ENCODE measurements at places on chromosomes 4 and X. TPM values are rescaled to one million over a fixed set of nuclear protein-coding genes. Genes with fewer than 3 reads are reported as not detected.

GRCh38 chr4:169383724-169384123 lies 113.0 kb upstream of the SH3RF1 start:
- DNase-seq = no peak
- no peaks in the 10 kb centered on the region for H3K4me1 ChIP-seq
- no peak overlapping the region for H3K4me3 ChIP-seq
- no peak overlapping the region for H3K27ac ChIP-seq

Gene FRMD7
- total RNA-seq = not detected

DNA sequence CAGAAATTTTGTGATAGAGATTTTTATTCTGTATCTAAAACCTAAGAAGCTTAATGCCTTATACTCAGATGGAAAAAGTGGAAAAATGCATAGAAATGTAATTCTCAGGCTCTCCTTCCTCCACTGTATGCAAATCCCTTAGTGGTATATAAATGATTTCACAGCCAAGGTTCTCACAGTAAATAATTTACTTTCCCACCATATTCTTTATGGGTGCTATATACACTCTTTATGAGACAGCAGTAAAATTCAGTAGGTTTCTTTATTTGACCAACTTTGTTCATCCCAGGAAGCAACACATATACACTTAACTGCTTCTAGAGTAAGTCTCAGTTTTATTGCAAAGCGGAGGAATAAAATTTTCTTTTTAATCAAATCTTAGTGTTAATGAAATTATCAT lies 1399.7 kb downstream of the PCDH7 start:
- H3K27ac ChIP-seq = no peak overlapping the region
- H3K4me3 ChIP-seq = no peak overlapping the region
- no peaks in the 10 kb centered on the region for H3K36me3 ChIP-seq
- no peaks in the 10 kb centered on the region for H3K4me1 ChIP-seq

GRCh38 chr4:175703956-175704600 lies 108.0 kb downstream of the GPM6A start:
- DNase-seq = no peak
- no peaks in the 10 kb centered on the region for H3K36me3 ChIP-seq
- no peak overlapping the region for H3K27ac ChIP-seq
- no peaks in the 10 kb centered on the region for H3K27me3 ChIP-seq

Gene C4orf50
- 0.05 TPM for total RNA-seq

Gene NR3C2
- 0.54 TPM for total RNA-seq

- no peak overlapping the region for H3K4me3 ChIP-seq
- peaks cover 4% of the 10 kb centered on the region for H3K27me3 ChIP-seq
- H3K27ac ChIP-seq = peak overlapping the region; percentile 96
These were observed 129.0 kb downstream of the PLS3 start for GRCh38 chrX:115689931-115690330.

- no peaks in the 10 kb centered on the region for H3K27me3 ChIP-seq
- no peak overlapping the region for H3K27ac ChIP-seq
- no peak for DNase-seq
- peaks cover 2% of the 10 kb centered on the region for H3K4me1 ChIP-seq
- no peaks in the 10 kb centered on the region for H3K36me3 ChIP-seq
- no peak overlapping the region for H3K4me3 ChIP-seq
These were observed 201.6 kb downstream of the BMPR1B start for GRCh38 chr4:94959307-94959706.

Gene TMSB15C
- 8.6 TPM for total RNA-seq

- H3K36me3 ChIP-seq = peaks cover 6% of the 10 kb centered on the region
- no peak for DNase-seq
- peaks cover 22% of the 10 kb centered on the region for H3K4me1 ChIP-seq
- H3K27me3 ChIP-seq = peaks cover 15% of the 10 kb centered on the region
- H3K4me3 ChIP-seq = peak overlapping the region; percentile 98
These were observed 3.7 kb upstream of the FAT1 start for GRCh38 chr4:186727169-186727976.

- H3K36me3 ChIP-seq = no peaks in the 10 kb centered on the region
- H3K4me3 ChIP-seq = no peak overlapping the region
- H3K27me3 ChIP-seq = peaks cover 1% of the 10 kb centered on the region
These were observed 33.3 kb upstream of the H2AZ1 start for GRCh38 chr4:99983289-99983943.

Gene METAP1
- 31.4 TPM for total RNA-seq

DNA sequence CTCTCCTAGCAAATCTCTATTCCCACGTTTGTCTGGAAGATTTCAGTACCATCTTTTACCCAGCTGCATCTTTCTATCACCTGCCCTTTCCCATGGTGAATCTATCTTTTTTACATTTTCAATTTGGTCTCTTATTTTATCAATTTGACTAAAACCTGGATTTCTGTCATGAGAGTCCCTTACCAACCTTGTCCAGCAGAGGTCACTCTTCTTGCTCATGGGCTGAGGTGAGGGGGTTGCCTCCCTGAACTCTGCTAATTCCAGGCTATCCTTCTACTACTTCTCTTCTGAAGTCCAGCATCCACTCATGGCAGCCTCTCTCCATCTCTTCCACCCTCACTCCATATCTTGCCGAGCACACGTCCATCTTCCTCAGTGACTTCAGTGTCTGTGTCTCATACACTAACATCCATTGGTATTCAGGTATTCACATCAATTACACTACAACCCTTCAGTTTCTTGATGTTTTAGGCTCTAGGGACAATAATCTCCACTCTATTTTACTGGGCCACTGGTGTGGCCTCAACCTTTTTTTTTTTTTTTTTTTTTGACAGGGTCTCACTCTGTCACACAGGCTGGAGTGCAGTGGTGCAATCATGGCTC lies 17.8 kb upstream of the ZNF827 start:
- H3K27ac ChIP-seq = no peak overlapping the region
- no peak overlapping the region for H3K4me3 ChIP-seq
- peaks cover 3% of the 10 kb centered on the region for H3K27me3 ChIP-seq
- no peaks in the 10 kb centered on the region for H3K36me3 ChIP-seq

- no peak overlapping the region for H3K27ac ChIP-seq
- no peak for DNase-seq
- H3K27me3 ChIP-seq = peaks cover 3% of the 10 kb centered on the region
These were observed 11.2 kb downstream of the MEPE start for GRCh38 chr4:87843936-87844335.

Gene MAGEB1
- not detected for total RNA-seq

Gene ADAM29
- not detected for total RNA-seq

- no peaks in the 10 kb centered on the region for H3K4me1 ChIP-seq
- no peak overlapping the region for H3K4me3 ChIP-seq
- H3K36me3 ChIP-seq = no peaks in the 10 kb centered on the region
- H3K27me3 ChIP-seq = no peaks in the 10 kb centered on the region
- no peak for DNase-seq
- no peak overlapping the region for H3K27ac ChIP-seq
These were observed 752.3 kb upstream of the NDST4 start for GRCh38 chr4:115865736-115866135.

Gene NAT8L
- 0.36 TPM for total RNA-seq

Gene CYBB
- total RNA-seq = not detected

DNA sequence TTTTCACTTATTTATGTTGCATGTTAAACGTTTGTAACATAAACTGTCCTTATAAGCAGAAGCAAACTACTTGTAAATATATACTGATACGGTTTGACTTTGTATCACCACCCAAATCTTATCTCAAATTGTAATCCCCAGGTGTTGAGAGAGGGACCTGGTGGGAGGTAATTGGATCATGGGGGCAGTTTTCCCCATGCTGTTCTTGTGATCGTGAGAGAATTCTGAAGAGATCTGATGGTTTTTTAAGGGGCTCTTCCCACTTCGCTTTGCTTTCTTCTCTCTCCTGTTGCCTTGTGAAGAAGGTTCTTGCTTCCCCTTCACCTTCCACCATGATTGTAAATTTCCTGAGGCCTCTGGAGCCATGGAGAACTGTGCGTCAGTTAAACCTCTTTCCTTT lies 87.1 kb upstream of the MAPK10 start:
- no peak for DNase-seq
- no peak overlapping the region for H3K27ac ChIP-seq
- H3K4me1 ChIP-seq = peaks cover 18% of the 10 kb centered on the region
- peaks cover 3% of the 10 kb centered on the region for H3K36me3 ChIP-seq
- no peak overlapping the region for H3K4me3 ChIP-seq

Gene TKTL1
- total RNA-seq = 7.1 TPM

DNA sequence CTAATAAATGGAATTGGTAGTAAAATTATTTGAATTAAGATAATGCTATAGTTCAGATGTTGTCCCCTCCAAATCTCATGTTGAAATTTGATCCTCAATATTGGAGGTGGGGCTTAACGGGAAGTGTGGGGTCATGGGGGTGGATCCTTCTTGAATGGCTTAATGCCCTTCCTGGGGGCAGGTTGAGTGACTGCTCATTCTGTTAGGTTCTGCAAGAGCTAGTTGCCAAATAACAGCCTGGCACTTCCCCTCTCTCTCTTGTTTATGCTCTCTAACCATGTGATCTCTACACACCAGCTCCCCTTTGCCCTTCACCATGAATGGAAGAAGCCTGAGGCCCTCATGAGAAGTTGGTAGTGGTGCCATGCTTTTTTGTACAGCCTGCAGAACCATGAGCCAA lies 724.8 kb upstream of the FTHL17 start:
- no peak for DNase-seq
- no peak overlapping the region for H3K4me3 ChIP-seq
- no peak overlapping the region for H3K27ac ChIP-seq

DNA sequence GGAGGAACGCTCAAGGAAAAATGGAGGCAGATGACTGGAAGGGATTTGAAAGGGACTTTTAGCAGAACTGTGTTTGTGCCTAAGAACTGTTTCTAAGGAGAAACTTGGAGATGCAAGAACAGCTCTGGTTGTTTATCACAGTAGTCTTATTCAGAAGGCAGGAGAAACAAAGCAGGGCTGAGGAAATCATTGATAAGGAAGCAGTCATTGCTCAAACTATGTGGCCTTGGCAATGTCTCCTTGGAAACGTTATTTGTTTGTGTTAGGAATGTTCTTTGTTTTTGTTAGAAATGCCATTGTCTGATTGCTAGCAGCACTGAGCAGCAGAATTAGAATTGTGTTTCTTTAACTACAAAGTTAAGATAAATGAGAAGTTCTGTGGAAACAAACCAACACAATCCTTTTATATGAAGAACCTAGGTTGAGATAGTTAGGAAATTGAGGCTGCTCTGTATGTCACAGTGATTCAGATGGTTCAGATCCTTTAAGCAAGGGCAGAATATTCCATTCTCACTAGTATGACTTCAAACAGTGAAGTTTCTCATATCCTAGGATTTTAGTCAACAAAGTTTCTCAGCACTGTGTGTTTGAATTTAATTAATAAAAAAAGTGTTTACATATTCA lies 1191.3 kb upstream of the IGFBP7 start:
- H3K36me3 ChIP-seq = no peaks in the 10 kb centered on the region
- H3K27ac ChIP-seq = peak overlapping the region; percentile 97
- H3K27me3 ChIP-seq = peaks cover 4% of the 10 kb centered on the region
- peaks cover 9% of the 10 kb centered on the region for H3K4me1 ChIP-seq
- peak; percentile 27 for DNase-seq

GRCh38 chrX:105006996-105007395 lies 213.5 kb downstream of the TEX13A start:
- H3K27me3 ChIP-seq = no peaks in the 10 kb centered on the region
- H3K4me3 ChIP-seq = no peak overlapping the region
- DNase-seq = no peak
- no peaks in the 10 kb centered on the region for H3K4me1 ChIP-seq
- no peak overlapping the region for H3K27ac ChIP-seq

DNA sequence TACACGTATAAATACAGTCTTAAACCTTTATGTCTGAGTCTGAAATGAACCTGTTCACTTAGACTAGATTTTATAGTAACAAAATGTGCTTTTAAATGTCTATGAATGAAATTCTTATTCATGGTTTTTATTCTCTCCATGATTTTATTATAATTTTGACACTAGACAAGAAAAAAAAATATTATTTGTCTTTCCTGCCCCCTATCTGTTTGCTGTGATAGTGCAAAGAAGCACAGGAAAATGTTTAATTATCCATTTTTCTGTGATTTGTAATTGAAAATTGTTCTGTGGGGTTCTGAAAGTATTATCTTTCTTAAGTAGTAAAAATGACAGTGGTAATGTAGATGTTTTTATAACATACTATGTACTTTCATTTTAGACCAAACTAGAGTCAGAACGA lies 52.0 kb downstream of the INTS6L start:
- no peaks in the 10 kb centered on the region for H3K36me3 ChIP-seq
- DNase-seq = no peak
- H3K4me1 ChIP-seq = no peaks in the 10 kb centered on the region
- no peak overlapping the region for H3K4me3 ChIP-seq
- no peak overlapping the region for H3K27ac ChIP-seq
- peaks cover 2% of the 10 kb centered on the region for H3K27me3 ChIP-seq

GRCh38 chr4:92307181-92307580 lies 3.4 kb downstream of the GRID2 start:
- peaks cover 12% of the 10 kb centered on the region for H3K4me1 ChIP-seq
- H3K27me3 ChIP-seq = peaks cover 8% of the 10 kb centered on the region
- H3K4me3 ChIP-seq = no peak overlapping the region
- no peak overlapping the region for H3K27ac ChIP-seq

GRCh38 chr4:134777606-134778005 lies 576.0 kb upstream of the PABPC4L start:
- H3K36me3 ChIP-seq = peaks cover 9% of the 10 kb centered on the region
- no peak overlapping the region for H3K27ac ChIP-seq
- peak; percentile 9 for DNase-seq
- no peaks in the 10 kb centered on the region for H3K27me3 ChIP-seq
- no peaks in the 10 kb centered on the region for H3K4me1 ChIP-seq
- no peak overlapping the region for H3K4me3 ChIP-seq

Gene CCDC149
- total RNA-seq = 4.0 TPM

Gene OTC
- not detected for total RNA-seq

DNA sequence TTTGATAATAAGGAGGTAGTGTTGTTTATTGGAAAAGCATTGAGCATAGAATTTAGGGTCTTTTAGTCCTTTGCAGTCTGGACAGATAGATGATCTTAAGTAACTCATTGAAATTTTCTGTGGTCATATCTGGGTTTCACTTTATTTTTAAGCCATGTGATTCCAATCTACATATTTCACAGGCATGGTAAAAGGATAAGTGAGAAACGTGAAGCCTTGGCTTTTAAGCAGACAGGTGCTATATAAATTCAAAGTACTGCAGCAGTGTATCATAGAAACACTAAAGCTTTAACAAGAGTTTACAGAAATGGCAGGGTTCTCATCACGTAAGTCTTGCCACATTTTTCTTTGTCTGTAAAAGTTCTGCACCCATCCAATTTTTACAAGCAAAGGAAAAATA lies 4.9 kb downstream of the PLS3 start:
- no peak overlapping the region for H3K27ac ChIP-seq
- no peak overlapping the region for H3K4me3 ChIP-seq
- no peak for DNase-seq
- H3K36me3 ChIP-seq = no peaks in the 10 kb centered on the region
- H3K4me1 ChIP-seq = no peaks in the 10 kb centered on the region
